ENCODE measurements at places on chromosomes 5 and 9. TPM values are rescaled to one million over a fixed set of nuclear protein-coding genes. Genes with fewer than 3 reads are reported as not detected.

Gene CARD6
- total RNA-seq, result 11.2 TPM

Gene MPDZ
- total RNA-seq, result not detected

Gene TCF7
- total RNA-seq, result 2.6 TPM

Gene SPINK6
- total RNA-seq, result not detected

Gene HTR1A
- not detected for total RNA-seq

Gene POLR3G
- 29.3 TPM for total RNA-seq

Gene GLRA1
- total RNA-seq, result not detected

Gene HABP4
- 11.5 TPM for total RNA-seq

Measured in natural killer cell treated with Interleukin-12 subunit alpha and Interleukin-12 subunit beta and Interleukin-15 and Interleukin-18, amount 100 ng/mL, for 72 hours (primary cell).